ENCODE measurements at places on chromosomes 1 and 21.

GRCh38 chr1:234624724-234625117 lies 14.7 kb upstream of the IRF2BP2 start:
- no peak for DNase-seq

DNA sequence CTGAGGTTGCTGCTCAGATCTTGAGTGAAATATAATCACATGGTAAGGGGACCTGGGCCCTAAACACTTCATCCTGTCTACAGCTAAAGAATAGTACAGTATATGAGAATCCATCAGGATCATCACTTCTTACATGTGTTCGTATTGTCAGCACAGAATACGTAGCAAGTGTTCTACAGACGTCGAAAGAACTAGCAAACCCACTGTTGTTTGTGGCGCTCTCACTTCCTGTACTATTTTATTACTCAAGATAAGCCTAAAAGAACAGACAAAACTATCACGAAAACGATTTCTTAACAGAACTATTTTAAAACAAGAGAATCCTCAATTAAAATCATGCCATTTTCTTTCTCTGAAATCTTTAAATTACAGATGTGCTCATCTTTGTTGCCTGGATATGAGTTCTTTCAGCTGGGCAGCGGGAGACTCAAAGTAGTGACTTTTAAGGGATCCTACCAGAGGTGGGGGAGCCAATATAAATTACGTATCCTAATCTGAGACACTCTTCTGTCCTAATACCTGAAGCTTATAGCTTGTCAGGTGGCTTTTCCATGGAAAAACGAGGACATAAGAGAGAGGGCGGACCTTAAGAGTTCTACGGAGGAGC lies 724 bp downstream of the ST7L start:
- DNase-seq: peak; percentile 28

- DNase-seq: peak; percentile 48
Measured at GRCh38 chr1:101520302-101520701, 283.5 kb downstream of the S1PR1 start.

DNA sequence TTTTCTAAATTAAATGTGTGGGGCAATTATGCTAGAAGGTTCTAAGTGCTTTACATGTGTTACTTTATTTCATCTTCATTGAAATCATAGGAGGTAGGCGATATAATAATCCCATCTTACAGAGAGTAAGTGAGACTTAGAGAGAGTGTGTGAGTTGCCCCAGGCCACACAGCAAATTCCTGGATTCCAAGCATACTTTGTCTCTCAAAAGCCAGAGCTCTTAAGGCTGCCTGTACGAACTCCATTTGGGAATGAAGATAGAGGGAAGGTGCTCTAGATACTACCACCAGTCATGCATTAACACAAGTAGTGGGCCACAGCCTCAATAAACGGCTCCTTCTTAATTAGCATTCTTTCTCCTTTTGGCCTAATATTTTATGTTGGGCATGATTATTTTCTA lies 170.1 kb downstream of the SIPA1L2 start:
- DNase-seq: no peak

- no peak for DNase-seq
Measured at GRCh38 chr1:48943826-48944225, 167.1 kb upstream of the BEND5 start.

GRCh38 chr1:54405898-54406293 lies 298 bp downstream of the SSBP3 start:
- no peak for DNase-seq

GRCh38 chr1:111501645-111502044 lies 1.8 kb downstream of the ADORA3 start:
- DNase-seq: no peak
